ENCODE measurements at places on chromosomes 5 and 9.

- DNase-seq = no peak
These were observed 23.5 kb downstream of the ODF2 start for GRCh38 chr9:128479262-128479661.

DNA sequence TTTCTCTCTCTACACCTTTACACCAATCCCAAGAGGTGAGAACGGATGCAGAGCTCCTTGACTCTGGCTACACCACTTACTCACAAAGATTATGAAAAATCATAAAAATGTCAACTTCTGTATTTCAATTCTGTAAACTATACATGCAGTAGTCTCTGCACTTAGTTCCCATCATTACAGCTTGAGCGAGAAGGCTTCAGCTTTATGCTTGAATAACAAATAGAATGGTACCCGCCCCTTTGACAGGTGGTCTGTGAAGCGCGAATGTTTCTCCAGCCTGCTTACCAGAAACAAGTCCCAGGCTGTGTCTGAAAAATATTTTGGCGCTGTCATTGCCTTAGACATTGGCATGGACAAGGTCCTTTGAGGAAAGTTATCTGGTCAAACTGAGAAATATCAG lies 562.4 kb upstream of the CLINT1 start:
- DNase-seq = no peak

DNA sequence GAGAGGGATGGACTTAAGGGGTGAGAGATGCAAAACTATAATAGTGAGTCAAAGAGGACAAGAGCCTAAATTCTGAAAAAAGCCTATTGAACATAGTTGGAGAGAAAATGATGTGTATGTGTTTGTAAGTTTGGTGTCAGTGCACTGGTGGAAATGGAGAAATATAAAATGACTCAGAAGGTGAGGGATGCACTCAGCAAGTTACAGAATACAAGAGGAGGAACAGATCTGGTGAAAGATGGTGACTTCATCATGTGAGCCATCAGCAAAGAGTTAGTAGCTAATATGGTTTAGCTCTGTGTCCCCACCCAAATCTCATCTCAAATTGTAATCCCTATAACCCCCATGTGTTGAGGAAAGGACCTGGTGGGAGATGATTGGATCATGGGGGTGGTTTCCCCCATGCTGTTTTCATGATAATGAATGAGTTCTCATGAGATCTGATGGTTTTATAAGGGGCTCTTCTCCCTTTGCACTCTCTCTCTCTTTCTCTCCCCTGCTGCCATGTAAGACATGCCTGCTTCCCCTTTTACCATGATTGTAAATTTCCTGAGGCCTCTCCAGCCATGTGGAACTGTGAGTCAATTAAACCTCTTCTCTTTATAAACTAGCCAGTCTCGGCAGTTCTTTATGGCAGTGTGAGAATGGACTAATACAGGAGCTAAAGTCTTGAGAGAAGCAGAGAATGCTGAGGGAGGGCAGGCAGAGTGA lies 30.4 kb upstream of the FYB1 start:
- DNase-seq = no peak

DNA sequence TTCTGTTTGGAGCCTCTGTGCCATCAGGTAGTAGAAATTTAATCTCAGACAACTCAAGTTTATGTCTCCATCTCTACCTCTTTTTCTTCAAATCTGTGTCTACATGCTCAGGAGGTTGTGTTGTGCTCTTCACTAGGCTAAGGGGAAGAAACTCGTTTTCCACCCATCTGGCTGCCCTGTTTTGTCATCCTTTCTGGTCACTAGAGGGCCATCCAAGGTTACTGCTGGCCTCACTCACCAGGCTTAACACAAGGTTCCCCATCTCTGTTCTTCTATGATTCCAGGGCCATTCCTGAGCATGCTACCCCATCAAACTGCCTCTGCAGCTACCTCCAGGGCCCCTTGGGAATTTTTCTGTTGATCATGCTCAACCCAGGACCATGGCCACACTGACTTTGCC lies 213.3 kb upstream of the FBXL7 start:
- no peak for DNase-seq

DNA sequence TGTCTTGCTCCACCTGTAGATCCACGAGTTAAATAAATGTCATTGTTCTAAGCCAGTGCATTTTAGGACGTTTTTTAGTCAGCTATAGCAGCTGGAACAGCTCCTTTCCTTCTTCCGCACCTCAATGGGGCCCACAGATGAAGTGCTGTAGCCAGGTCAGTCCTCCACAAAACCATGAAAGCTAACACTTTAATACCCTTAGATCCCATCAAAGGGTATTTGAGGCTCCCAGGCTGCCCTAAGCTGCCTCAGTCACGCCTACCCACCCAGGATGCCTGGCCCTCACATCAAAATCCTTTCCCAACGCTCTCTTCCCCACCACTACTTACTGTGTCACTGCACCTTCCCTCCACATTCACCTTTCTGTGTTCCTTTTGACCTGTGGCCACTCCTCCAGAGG lies 44.1 kb upstream of the ACO1 start:
- DNase-seq = no peak

- DNase-seq = no peak
These were observed 18.9 kb upstream of the DUSP1 start for GRCh38 chr5:172789687-172790495.

DNA sequence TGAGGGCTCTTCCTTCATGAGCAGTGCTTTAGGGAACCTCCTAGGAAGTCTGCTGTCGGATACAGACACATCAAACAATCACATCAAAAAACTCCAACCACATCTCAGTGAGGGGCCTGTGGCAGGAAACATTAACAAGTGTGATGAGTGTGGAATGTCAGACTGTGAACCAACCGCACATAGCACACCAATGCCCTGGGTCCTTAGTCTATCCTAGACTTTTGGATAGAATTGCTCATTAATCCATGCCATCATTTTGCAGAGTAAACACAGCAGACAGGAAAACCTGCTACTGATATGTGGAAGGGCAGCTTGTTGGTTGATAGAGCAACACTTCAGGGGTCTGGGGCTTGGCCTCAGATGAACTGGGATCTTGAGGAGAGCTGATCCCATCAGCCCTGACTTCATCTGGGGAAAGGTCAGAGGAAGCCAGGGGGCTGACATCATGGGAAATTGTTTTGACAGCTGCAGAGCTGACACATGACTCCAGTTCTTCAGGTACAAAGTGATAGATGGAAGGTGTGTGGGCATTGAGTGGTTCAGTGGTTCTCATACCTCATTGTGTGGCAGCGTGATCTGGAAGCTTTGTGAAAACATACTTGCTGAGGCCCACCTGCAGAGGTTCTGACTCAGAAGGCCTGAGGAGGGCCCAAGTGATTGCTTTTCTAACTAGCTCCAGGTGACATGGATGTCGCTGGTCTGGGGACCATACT lies 193.3 kb downstream of the DIRAS2 start:
- no peak for DNase-seq

DNA sequence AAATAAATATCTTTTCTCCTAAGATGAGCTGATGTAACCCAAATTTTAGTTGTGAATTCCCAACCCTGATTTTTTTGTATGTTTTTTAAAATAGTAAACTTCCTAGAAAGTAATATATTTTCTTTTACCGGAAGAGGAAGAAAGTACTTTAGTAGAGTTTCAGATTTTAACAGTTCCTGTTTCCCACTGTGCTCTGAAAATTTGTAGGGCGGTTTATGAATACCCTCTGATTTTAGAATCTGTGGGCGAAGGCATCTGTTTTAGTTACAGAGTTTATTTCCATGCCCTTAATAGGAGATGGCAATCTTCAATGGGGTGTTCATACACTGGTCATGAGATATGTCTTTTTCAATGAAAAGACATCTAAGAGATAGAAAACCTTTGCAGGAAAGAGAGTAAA lies 3.7 kb upstream of the HOMER1 start:
- no peak for DNase-seq

DNA sequence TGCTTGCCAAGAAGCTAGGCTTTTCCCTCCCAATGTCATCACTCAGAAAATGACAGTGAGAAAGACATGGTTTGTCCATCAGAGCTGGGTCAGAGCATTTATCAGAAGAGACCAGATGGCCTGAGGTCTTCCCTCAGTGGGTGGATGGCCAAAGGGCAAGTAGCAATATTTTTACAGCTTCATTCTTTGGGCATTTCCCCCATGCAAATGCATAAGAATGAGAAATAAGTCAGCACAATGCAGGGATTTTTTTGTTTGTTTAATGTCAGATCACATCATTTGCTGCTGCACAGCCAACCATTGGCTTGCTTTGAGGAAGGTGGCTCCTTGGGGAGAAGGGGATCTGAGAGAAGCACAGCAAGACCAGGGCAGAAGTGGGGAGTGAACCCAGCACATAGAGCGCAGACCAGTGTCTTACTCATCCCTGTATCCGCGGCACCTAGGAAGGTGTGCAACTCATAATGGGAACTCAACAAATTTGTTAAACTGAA lies 209.6 kb downstream of the SEMA6A start:
- DNase-seq = no peak

- no peak for DNase-seq
These were observed 2.7 kb upstream of the TRIM52 start for GRCh38 chr5:181263633-181264032.

- no peak for DNase-seq
These were observed 99.9 kb downstream of the HCN1 start for GRCh38 chr5:45596320-45596719.

DNA sequence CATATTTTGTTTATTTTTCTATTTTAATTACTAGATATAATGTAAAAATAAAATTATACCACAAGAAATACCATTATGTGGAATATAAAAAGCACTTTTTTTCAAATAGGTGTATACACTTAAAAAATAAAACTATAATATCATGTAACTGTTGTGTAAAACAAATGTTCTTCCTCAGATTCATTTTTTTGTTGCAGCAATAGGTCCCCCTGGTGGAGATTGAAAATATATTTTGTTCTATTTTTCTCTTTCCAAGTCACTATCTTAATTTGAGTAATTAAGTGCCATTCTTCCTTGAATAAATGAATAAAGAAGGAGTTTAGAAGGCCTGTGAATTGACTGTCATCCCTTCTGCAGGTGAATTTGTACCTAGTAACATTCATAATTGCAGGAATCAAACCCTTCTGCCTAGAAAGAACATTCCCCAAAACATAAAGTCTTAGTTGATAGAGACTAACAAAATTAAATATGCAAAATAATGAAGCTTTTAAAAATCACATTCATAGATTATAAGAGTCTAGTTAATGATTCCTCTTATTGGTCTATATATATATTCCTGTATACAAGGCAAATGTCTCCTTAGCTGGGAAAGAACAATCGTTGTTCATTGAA lies 23.4 kb downstream of the CETN3 start:
- DNase-seq = no peak

DNA sequence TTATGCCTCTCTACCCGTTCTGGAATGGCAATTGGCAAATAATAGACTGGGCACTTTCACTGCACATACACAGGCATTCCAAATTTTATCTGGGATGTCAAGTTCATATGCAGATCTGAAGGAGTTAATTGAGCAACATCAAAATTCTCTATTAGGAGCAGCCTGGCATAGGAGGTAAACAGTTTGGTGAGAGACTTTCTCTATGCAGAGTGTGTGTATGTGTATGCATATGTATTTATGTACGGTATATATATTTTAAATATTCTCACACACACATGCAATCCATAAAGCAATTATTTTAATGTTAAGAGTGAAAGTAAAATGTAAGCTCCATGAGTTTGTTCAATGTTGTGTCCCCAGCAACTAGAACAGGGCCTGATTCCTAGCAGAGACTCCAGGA lies 517.8 kb downstream of the CTNND2 start:
- DNase-seq = no peak

DNA sequence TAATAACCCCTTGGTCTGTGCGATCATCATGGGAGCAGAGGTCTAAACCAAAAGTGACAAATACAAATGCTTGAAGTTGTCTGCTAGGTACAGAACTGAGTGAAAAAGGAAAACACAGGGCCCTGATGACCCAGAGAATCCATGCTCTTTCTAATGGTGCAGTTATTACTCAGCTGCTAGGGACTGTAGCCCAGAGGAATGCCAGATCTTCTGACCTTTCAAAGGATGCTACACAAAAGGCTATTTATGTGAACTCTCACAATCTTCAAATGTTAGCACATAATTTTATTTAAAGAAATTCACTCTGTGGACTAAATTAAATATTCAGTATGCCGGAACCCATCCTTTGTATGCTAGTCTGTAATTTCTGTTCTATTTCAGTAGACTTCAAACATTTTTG lies 79.9 kb downstream of the PRR16 start:
- no peak for DNase-seq

- DNase-seq = no peak
These were observed 29.3 kb downstream of the PPIC start for GRCh38 chr5:123007182-123007581.

DNA sequence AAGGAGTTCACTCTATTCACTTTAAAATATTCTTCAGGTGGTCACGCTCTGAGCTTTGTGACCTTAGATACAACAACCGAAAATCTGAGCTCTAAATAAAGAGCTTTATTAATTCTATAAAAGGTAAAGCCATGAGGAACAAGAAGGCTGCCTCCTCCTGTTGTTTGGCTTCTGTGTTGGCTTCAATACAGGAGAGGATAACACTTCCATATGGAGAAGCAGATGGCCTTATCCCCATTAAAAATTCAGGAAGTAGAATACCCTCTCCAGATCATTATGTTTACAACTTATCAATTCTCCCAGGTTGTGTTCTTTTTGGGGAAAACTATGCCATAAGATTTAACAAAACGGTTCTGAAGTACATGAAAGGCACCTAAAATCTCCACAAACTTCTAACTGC lies 128.4 kb downstream of the TTC39B start:
- no peak for DNase-seq

DNA sequence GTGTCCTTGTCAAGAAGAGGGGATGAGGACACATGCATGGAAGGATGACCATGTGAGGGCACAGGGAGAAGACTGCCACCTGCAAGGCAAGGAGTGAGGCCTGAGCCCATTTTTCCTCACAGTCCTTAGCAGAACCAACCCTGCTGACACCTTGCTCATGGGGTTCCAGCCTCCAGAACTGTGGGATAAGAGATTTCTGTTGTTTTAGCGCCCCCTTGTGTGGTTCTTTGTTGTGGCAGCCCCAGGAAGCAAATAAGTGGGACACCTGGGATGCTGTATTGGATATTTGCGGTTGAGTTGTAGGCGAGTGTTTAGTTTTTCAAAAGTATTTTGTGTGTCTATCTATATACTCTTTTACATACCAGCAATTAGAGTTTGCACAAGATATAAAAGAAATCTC lies 206.4 kb downstream of the NXNL2 start:
- DNase-seq = no peak

GRCh38 chr9:120413121-120414048 lies 166.6 kb downstream of the CDK5RAP2 start:
- DNase-seq = no peak

DNA sequence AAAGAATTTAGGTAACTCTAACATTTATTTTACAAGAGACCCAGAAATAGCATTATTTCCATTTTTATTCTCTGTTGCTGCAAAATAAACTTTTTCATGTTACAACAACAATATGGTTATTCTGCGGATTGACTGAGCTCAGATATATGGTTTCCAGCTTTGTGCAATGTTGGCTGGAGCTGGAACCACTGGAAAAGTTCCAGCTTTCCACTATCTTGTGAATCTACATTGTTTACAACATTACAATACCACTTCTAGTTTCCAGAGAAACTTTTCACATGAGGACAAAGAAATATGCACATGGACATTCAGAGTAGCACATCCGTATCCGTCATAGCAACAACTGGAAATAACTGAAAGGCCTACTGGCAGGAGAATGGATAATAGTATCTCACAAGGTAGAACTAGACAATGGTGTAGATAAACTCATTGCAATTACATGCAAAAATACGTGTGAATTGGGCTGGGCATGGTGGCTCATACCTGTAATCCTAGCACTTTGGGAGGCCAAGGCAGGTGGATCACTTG lies 436.1 kb upstream of the ADAMTS16 start:
- no peak for DNase-seq

Measured in CD14-positive monocyte (primary cell).